ENCODE measurements at places on chromosomes 3 and 15.

GRCh38 chr3:108389372-108389771 is 93.0 kb downstream of the HHLA2 start:
- DNase-seq = no peak

- no peak for DNase-seq
Measured at GRCh38 chr3:137854533-137855261, 90.6 kb downstream of the SOX14 start.

DNA sequence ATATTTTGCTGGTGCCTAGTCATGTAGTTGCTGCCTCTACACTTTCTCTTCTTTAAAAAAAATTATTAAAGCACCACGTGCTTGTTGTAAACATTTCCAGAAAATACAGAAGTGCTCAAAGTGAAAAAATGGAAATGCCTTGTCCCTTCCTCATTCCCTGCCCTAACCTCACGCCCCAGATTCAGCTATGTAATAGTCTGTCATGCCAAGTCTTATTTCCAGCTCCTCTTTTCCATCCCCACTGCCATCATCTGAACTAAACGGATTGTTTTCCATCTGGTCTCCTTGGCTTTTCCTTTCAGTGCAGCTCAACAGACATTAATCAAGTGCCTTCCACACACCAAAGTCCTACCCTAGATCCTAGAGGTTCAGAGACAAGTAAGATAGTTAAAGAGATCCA is 15.5 kb downstream of the ZNF774 start:
- no peak for DNase-seq

DNA sequence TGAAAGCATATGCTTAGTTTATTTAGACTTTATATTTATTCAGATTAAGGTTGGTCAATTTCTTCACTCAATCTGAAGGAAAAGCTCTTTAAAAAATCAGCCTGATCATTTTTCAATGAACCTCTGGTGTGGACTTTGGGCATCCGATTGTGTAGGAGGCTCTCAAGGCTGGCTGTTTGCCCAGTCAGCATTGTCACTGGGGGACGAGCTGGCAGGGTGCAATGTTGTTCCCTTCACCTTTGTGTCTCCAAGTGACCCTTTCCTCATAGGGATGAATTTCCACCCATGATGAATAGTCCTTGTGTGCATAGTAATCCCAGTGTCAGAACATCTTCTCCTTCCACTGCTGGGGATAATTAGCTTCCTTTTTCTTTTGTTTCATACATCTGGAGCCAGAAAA is 102.5 kb downstream of the CHRNA7 start:
- DNase-seq = no peak

GRCh38 chr3:33513262-33513863 is 73.2 kb upstream of the UBP1 start:
- DNase-seq = no peak

Data from cortex of kidney (tissue), 1 donor.